PC-9 (cell line): ENCODE measurements at places on chromosomes 13 and 19. TPM values are rescaled to one million over a fixed set of nuclear protein-coding genes. Genes with fewer than 3 reads are reported as not detected.

DNA sequence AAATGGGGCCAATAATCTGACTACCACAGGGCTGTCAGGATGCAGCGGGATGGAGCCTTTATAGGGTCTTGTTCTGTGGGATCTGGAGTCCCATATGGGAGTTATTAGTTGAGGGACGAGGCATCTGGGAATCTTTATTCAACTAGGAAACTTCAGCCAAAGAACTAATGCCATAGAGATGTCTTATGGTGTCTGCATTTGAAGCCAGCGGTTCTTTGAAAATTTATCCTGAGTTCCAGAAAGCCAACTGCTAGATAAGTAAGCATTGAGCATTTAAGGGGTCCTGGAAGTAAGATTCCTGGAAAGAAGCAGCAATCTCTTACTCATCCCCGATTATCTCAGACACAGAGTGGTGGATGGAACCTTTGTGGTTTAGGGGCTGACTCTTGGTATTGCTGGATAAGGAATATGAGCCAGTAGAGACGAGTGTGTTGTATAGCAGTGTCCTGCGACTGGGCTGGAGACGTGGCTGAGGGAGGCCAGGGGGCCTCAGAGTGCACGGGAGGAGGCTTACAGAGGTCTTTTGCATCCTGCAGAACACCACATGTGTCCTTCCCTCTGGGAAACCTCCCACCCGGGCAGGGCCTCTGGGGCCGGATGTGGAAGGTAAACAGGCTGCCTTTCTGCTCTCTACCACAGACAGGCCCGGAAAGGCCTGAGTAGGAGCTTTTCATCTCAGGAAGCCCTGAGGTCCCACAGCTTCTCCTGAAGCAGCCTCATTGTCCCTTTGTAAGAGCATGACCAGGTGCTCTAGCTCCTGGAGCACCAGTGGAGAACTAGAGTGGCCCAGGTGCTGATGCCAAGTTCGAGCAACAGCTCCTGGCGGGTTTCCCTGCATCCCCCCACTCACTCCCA lies 28.8 kb downstream of the ACTN4 start:
- DNase-seq, result no peak

- DNase-seq, result no peak
These were observed 12.4 kb upstream of the DGKH start for GRCh38 chr13:42035905-42036521.

- no peak for DNase-seq
These were observed 960.0 kb upstream of the PCDH20 start for GRCh38 chr13:62375653-62376052.

DNA sequence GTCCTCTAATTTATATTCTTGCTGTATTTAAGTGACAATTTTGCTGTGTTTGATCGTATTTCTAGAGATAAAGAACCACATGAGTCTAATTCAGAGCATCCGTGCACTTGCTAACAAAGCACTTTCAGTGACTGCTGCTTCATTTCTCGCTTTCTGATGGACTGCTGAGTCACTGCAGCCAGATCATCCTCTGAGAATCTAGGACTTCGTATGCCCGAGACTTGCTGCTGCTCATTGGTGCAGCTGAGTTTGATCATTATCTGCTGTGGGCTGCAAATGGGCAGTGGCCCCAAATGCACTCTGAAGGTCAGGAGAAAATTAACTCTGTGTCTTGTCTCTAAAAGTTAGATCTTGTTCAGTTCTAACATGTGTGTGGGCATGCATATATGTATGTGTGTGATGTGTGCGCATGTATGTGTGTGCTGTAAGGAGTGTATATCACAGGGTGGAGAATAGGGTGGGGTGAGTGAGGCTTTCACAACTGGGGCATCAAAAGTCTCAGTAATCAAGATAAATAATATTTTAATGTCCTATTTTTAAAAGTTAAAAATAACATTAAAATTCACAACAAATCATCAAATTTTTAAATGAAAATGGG lies 342.6 kb downstream of the MTUS2 start:
- DNase-seq, result no peak

GRCh38 chr19:46373491-46374359 lies 26.8 kb downstream of the PPP5C start:
- DNase-seq, result peak; percentile 99

DNA sequence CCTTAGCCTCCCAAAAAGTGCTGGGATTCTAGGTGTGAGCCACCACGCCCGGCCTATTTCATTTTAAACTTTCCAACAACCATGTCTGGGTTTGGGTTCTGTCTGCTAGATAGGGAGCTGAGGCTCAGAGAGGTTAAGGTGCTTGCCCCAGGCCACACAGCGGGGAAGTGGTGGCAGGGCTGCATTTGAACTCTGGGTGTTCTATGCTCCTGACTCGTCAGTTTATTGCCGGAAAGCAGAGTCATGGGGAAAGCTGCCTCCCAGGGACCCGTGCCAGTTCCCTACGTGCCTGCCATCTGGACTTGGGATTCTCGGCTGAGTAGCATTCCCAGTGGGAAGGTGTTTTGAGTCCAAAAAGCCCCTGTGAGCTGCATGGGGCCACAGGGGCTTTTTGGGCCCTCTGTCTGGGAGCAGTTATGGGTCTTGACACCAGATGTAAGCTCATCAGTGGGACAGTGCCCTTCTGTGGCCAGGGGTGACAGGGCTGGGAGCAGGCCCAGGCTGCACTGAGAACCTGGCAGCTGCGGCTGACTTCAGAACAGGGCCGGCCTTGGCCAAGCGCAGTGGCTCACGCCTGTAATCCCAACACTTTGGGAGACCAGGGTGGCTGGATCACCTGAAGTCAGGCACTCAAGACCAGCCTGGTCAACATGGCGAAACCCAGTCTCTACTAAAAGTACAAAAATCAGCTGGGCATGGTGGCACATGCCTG lies 10.9 kb downstream of the RFX1 start:
- DNase-seq, result no peak

DNA sequence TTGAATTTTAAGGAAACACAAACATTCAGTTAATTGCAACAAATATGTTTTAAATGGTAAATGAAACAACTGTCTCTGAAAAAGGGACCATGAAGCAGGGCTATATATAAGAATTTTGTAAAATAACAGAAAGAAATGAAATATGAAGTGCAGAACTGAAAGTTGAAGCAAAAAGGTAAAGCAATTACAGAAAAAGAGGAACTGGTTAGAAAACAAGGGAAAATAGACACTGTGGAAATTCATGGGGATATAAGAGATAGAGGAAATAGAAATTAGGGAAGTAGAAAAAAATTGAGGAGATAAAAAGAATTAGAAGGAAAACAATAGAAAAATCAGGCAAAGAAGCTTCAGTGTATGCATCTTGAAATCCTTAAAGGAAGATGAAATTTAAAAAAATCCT lies 40.0 kb upstream of the TDRD3 start:
- DNase-seq, result no peak

GRCh38 chr13:49649244-49649962 lies 21.1 kb downstream of the ARL11 start:
- DNase-seq, result no peak

GRCh38 chr13:22112956-22113745 lies 442.3 kb downstream of the FGF9 start:
- no peak for DNase-seq

DNA sequence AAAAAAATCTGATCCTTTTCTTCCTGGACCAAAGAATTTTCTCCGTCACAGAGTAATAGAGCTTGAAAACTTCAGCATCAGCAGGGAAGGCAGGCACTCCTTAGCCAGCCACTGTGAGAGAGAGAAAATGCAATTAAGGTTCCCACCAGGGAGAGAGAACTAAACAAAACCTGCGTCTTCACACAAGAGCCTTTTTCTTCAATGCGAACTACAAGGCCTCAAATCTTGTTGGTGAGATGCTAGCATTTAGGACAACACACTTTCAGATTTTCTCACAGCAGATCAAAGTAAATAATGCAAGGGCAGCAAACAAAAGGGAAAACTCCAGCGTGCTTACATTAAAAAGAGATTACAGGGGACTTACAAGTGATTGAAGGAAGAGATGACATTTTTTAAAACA lies 80.1 kb downstream of the DACH1 start:
- DNase-seq, result no peak

DNA sequence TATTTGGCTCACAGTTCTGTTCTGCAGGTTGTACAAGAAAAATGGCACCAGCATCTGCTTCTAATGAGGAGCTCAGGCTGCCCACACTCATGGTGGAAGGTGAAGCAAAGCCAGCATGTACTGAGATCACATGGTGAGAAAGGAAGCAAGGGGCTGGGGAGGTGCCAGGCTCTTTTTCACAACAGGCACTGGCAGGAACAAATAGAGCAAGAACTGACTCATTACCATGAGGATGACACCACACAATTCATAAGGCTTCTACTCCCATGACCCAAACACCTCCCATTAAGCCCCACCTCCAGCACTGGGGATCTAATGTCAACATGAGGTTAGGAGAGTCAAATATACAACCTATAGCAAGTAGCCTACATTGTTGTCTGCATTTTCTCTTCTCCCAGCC lies 522.6 kb downstream of the RFC3 start:
- peak; percentile 61 for DNase-seq

GRCh38 chr19:35357867-35358573 lies at the start of gene FFAR3:
TSS of gene FFAR3 (plus strand) at chr19:35358460. CDS start at chr19:35358891, 431 bp downstream.
- DNase-seq, result no peak

DNA sequence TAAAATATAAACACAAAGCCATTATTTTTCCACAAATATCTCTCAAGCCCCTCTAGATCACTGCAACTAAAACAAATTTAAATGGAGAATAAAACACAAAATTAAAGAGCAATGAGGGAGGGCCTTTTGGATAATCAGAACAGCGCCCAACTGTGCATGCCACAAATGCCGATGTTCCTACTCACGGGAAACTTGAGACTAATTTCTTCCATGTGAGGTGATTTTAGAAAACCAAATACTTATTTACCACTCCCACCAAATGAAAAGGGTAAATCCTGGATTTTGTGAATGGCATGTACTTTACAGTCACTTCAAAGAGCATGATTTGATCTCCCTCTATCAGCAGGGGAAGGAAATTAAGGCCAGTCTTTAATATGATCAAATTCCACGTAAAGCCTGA lies 74.8 kb downstream of the SLC7A1 start:
- DNase-seq, result no peak

DNA sequence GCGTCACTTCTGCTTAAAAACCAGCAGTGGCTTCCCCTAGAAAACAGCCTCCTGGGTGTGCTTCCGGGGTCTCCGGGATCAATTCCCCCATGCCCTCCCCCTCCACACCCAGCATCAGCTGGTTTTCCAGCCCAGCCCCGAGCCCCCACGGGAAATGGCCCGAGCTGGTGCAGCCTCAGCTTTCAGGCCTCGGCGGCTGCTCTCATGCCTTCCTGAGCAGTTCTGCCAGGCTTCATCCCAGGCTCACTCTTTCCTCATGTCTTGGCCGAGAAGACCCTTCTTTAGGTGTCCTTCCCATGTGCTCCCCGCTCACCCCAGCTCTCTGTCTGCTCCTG lies 103.1 kb upstream of the RNF113B start:
- DNase-seq, result no peak

GRCh38 chr13:43787997-43788396 lies 1.2 kb upstream of the ENOX1 start:
- DNase-seq, result peak; percentile 12

DNA sequence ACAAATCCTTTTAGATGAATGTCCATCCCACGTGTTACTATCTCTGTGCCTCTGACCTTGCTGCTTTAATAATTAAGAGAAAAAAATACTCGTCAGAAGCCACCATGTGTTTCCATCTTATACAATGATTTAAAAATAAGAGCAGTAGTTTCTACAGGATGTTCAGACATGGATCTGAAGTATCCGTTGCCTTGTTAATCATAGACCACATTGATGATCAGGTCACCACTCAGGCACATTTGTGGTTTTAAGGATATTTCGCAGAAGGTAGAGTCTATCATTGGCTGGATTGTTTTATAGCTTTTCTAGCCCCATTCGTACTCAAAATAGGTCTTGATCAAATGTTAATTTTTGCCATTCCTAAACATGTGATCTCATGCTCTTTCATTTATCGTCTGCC lies 710.0 kb upstream of the ARGLU1 start:
- DNase-seq, result no peak

GRCh38 chr13:66576381-66576780 lies 653.8 kb downstream of the PCDH9 start:
- no peak for DNase-seq

DNA sequence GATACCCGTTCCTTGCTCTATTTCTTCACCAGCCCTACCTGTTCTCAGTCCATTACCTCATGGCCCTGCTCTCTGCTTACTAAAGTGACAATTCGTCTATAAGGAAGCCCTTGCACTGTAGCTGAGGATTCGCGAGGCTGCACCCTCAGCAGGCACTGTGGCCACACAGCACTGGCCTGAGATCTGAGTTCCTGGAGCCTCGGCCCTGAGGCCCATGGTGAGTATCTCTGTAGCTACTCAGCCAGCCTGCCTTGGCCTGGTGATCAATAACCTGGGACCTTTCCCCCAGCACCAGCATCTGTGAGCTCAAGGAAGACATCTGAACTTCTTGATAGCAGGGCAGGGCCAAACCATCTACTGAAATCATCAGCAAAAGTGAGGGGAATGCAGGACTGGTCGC lies 90.7 kb downstream of the RGCC start:
- no peak for DNase-seq

- DNase-seq, result no peak
These were observed 23.5 kb downstream of the TFDP1 start for GRCh38 chr13:113607889-113608635.

- DNase-seq, result no peak
These were observed 165.5 kb downstream of the FGF14 start for GRCh38 chr13:102236341-102236740.

DNA sequence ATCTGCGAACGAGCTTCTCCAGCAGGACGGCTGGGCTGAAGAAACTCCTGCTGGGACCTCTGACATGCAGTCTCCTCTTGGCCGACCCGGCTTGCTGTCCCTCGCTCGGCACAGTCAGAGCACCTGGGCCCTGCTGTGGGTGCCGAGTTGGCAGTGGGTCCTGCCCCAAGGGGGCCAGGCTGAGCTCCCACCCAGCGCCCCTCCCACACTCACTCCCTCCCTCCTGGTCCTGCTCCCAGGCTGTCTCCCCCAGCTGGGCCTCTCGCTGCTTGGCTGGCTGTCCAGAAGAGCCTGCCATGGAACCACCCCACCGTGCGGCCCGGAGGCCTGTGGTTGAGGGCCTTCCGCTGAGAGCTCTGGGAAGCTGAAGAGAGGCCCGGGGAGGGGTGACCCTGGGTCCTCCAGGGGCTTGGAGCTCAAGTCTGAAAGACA lies 6.0 kb downstream of the AKT2 start:
- no peak for DNase-seq

- no peak for DNase-seq
These were observed 9.3 kb downstream of the PLEKHF1 start for GRCh38 chr19:29674374-29675119.

GRCh38 chr19:7792281-7792680 lies 29.2 kb downstream of the CLEC4M start:
- DNase-seq, result peak; percentile 47

DCLK1 gene
- total RNA-seq, result 1.3 and 1.4 TPM in 2 replicates

NECTIN2 gene
- 115 and 136 TPM in 2 replicates for total RNA-seq

FGF14 gene
- not detected in 2 replicates for total RNA-seq

AZU1 gene
- not detected in 2 replicates for total RNA-seq

FXYD1 gene
- total RNA-seq, result not detected in 2 replicates

ANGPTL8 gene
- not detected in 2 replicates for total RNA-seq

SAE1 gene
- 133 and 148 TPM in 2 replicates for total RNA-seq

IZUMO4 gene
- total RNA-seq, result 1.5 and 2.4 TPM in 2 replicates

ZNF229 gene
- total RNA-seq, result 11.3 and 12.3 TPM in 2 replicates

ZNF274 gene
- total RNA-seq, result 34.3 and 36.4 TPM in 2 replicates

WTIP gene
- 0.50 and 0.63 TPM in 2 replicates for total RNA-seq

BCKDHA gene
- 26.3 and 28.4 TPM in 2 replicates for total RNA-seq

ZNF844 gene
- total RNA-seq, result 4.9 and 6.6 TPM in 2 replicates

SLC1A6 gene
- 1.5 and 2.9 TPM in 2 replicates for total RNA-seq

MIPEP gene
- total RNA-seq, result 18.6 and 22.9 TPM in 2 replicates

PALM3 gene
- total RNA-seq, result 25.0 and 28.8 TPM in 2 replicates

FLT1 gene
- total RNA-seq, result not detected in 2 replicates

ZNF382 gene
- total RNA-seq, result 0.55 TPM in 1 of 2 replicates, not detected in the other

TEAD2 gene
- total RNA-seq, result 55.5 and 55.6 TPM in 2 replicates

ADM5 gene
- total RNA-seq, result 9.5 and 14.2 TPM in 2 replicates

SLC25A41 gene
- not detected in 2 replicates for total RNA-seq
